Left lung (tissue), 14 donors: ENCODE measurements at places on chromosomes 7 and 10. TPM values are rescaled to one million over a fixed set of nuclear protein-coding genes. Genes with fewer than 3 reads are reported as not detected.

DNAJC1 gene
- total RNA-seq: 36.6 TPM

CYP3A5 gene
- total RNA-seq: 5.7 TPM

LIPN gene
- 1.2 TPM for total RNA-seq

PTPN20 gene
- 7.1 TPM for total RNA-seq

PITX3 gene
- total RNA-seq: 0.29 TPM

HOGA1 gene
- 1.2 TPM for total RNA-seq

GRCh38 chr7:51190969-51191368 is 125.6 kb downstream of the COBL start:
- no peak overlapping the region for H3K27ac ChIP-seq
- no peak for DNase-seq
- H3K4me3 ChIP-seq: no peak overlapping the region

DNA sequence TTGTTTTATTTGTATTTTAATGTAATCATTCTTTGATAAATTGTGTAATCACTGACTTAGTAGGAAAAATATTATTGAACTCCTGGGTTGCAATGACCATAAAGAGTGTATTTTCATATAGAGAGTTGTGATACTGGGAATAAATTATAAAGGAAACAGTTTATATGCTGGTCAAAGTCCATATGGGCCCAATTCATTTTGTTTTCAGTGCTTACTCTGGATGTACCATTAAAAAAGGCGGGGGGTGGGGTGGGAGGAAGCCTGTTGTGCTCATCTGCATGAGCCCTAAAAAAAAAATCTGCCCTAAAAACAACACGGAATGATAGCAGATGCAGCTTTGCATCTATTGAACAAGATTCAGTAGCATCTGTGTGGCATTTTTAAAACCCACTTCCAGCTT is 114.2 kb downstream of the BTRC start:
- no peaks in the 10 kb centered on the region for H3K36me3 ChIP-seq
- DNase-seq: no peak
- no peaks in the 10 kb centered on the region for H3K27me3 ChIP-seq
- no peaks in the 10 kb centered on the region for H3K4me1 ChIP-seq
- no peak overlapping the region for H3K27ac ChIP-seq
- H3K4me3 ChIP-seq: no peak overlapping the region
